ENCODE measurements at places on chromosomes 13 and 19.

- H3K36me3 ChIP-seq: no peaks in the 10 kb centered on the region
- no peak for DNase-seq
- H3K4me1 ChIP-seq: no peaks in the 10 kb centered on the region
- H3K27me3 ChIP-seq: no peaks in the 10 kb centered on the region
- no peak overlapping the region for H3K4me3 ChIP-seq
- H3K27ac ChIP-seq: no peak overlapping the region
These were observed 156.3 kb downstream of the NDFIP2 start for GRCh38 chr13:79637133-79637763.

DNA sequence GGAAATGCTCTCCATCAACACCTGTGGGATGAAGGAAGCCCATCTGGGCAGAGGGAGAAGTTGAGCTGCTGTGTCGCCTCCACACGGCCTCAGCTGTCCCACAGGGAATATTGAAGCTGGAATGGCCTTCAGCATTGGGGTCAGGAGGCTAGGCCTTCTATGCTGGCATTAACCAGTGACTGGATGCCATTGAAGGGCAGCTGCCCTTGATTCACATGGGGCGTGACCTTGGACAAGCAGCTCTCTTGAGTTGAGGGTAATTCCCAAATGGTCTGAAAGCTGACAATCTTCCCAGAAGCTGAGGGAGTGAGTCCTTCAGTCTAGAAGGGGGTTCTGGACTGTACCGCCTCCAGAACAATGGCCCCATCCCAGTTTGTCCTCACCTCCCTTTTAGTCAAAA lies 6.7 kb downstream of the BCL3 start:
- H3K4me3 ChIP-seq: peak overlapping the region; percentile 71
- no peaks in the 10 kb centered on the region for H3K36me3 ChIP-seq
- H3K27me3 ChIP-seq: peaks cover 79% of the 10 kb centered on the region

- no peaks in the 10 kb centered on the region for H3K27me3 ChIP-seq
- no peak overlapping the region for H3K4me3 ChIP-seq
- no peak for DNase-seq
- H3K36me3 ChIP-seq: no peaks in the 10 kb centered on the region
- peaks cover 31% of the 10 kb centered on the region for H3K4me1 ChIP-seq
These were observed 18.8 kb upstream of the GTF2F2 start for GRCh38 chr13:45101327-45102018.

DNA sequence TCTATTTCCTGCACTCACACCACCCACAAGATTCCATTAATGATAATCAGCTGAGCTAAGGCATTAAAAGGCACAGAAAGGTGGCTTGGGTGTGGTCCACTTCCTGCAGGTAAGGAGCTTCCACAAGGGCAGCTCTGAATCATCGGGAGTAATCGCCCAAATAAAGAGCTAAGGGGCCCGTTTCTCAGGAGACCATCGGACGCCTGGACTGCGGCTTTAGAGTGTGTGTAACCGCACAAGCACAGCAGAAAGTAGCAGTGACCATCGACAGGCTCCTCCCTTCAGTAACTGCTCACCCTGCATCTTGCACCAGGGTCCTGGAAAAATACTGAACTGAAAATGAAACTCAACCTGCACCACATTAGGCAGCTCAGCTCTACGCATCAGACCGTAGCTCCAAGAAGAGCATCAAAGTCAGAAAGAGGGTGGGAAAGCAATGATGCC lies 6.0 kb downstream of the STK24 start:
- peak overlapping the region; percentile 79 for H3K27ac ChIP-seq
- H3K27me3 ChIP-seq: no peaks in the 10 kb centered on the region
- no peak for DNase-seq
- H3K4me1 ChIP-seq: peaks cover 93% of the 10 kb centered on the region
- no peak overlapping the region for H3K4me3 ChIP-seq

DNA sequence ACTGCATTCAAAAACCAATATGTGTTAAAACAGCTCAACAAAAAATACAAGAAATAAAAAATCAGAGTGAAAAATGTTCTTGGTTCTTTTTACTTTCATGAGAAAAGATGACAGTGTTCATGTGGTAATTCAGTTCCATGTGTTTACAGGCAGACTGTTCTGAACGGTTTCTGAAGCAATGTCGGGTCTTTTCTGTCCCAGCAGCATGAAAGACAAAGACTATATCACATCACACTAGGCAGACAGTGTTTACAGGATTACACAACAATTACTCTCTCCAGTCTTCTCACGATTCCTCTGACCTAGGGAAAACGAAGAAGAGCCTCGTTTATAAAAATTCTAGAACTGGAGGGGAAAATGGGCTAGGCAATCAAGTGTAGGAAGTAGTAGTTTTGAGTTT lies 83.4 kb downstream of the UBL3 start:
- no peak overlapping the region for H3K4me3 ChIP-seq
- H3K4me1 ChIP-seq: peaks cover 19% of the 10 kb centered on the region
- 0 out of 2 replicates have a peak, but pooled peaks cover 2% of the 10 kb centered on the region for H3K36me3 ChIP-seq
- H3K27me3 ChIP-seq: no peaks in the 10 kb centered on the region
- no peak for DNase-seq

Data from WTC11 (cell line).